ENCODE measurements at places on chromosomes 2 and 18.
A peak's percentile ranks its signal among the peaks of the same experiment; 100 is the strongest.

- DNase-seq = no peak
These were observed 262.8 kb upstream of the CHST9 start for GRCh38 chr18:27447930-27448329.

DNA sequence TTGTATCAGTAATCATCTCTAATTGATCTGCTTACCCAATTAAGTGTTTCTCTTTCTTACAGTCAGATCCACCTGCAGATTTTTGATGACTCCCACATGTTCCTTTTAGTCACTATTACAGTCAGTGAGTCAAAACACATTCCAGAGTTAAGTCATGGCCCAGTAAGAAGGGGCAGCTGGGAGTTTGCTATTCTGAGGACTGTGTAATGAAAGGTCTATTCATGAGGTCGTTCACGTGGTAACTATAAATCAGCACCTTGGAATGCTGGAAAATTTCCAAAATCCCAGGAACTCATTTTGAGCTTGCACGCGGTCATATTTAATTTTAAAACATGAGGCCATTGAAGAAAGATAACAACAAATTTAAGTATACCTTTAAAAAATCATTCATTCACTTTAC is 252.5 kb downstream of the XIRP2 start:
- peak; percentile 58 for DNase-seq

- DNase-seq = no peak
These were observed 280.7 kb upstream of the VWC2L start for GRCh38 chr2:214130114-214130513.

GRCh38 chr2:145725876-145726275 is 1206.0 kb upstream of the ZEB2 start:
- no peak for DNase-seq

GRCh38 chr2:156064540-156064939 is 268.0 kb downstream of the NR4A2 start:
- no peak for DNase-seq

GRCh38 chr2:9284521-9285297 is 78.1 kb downstream of the ASAP2 start:
- DNase-seq = no peak

GRCh38 chr2:61898810-61899209 is 6.7 kb upstream of the COMMD1 start:
- no peak for DNase-seq

DNA sequence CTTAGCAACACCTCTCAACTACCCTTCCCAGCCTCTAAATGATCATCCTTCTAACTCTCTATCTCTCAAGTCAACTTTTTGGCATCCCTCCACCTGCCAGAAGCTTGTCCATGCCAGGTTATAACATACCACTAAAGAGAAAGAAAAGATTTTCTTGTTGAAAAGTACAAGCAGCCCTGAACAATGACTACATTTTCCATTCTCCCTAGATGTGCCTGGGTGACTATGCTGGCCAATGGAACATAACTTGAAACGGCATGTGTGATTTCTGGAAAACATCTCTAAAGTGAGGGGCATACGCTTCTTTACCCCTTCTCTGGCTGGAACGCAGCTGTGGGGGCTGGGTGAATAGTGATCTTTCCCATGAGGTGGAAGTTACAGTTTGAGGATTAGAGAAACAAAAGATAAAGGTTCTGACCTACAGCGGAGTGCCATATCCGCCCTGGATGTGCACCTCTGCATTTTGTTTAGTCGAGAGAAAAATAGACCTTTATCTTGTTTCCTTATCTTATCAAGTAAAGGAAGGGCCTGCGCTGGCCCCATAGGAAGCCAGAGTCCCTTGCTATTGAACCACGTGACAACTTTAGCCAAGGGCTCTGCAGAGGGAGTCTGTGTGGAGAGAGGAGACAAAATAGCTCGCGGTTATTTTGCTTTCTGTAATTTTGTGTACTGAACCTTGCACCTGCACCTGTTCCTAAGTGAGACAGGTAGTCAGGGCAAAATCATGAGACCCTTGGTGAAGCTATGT is 436.8 kb downstream of the TGIF1 start:
- no peak for DNase-seq

DNA sequence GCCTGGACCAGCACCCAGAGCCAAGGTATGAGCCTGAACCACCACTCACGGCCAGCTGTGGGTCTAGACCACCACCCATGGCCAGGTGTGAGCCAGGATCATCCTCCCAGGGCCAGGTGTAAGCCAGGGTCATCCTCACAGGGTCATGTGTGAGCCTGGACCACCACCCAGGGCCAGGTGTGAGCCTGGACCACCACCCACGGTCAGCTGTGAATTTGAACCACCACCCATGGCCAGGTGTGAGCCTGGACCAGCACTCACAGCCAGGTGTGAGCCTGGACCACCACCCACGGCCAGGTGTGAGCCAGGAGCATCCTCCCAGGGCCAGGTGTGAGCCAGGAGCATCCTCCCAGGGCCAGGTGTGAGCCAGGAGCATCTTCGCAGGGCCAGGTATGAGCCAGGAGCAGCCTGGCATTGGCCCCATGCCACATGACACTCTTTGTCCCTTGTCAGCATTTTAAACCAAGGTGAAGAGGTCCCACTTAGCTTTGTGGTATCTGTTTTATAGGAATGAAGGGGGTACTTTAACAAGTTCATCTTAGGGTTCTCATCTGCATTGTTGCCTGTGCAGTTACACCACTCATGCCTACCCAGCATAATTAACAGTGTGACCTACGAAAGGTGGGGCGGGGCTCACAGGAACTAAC is 71.2 kb downstream of the AGAP1 start:
- DNase-seq = no peak

DNA sequence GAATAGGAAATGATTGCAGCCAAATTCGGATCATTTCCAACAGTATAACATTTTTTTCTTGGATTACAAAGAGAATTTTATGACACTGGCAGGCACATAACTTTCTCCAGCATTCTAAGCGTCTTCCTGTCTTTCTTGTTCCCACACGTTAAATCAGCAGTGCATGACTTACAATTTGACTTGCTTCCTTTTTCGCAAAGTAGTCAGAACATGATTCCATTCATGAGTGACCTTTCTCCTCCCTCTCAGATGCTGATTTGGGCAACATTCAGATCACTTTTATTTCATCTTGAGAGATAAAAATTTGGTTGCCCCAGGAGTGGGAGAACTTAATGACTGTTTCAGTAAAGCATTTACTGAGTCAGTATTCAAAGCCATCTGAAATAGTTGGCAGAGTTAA is 858.7 kb upstream of the ACVR2A start:
- no peak for DNase-seq

DNA sequence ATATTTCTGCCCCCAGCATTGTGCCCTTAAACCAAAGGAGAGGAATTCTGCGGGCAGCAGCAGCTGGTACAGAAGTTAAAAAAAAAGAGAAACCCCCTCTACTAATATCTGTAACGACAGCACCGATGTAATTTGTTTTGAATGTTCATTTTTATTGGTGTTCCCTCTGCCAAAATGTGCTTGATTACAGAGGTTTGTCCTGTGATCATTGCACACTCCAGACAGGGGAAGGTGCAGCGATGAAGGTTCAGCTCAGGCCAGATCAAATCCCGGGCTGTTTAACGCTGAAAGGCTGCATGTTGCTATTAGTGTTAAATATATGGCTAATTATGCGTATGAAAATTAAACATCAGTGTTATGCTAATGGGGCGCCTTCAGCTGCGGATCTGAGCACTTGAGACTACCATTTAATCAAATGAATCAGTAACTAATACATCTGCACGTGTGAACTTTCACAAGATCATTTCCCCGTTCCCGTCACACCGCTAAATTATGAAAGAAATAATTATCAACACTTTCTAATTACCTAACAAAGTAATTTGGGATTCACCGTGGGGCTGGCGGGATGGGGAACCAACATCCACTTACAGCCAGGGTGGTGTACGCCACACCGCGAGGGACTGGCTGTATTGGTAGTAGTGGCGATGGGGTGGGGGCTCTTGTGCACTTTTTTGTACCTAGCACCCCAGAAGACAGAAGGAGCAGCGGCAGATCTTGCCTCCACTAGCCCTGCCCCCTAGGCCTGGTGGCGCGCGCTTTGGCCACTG is 1.5 kb upstream of the DLX1 start:
- no peak for DNase-seq

- DNase-seq = no peak
These were observed 668 bp upstream of the ANKRD12 start for GRCh38 chr18:9135912-9136314.

DNA sequence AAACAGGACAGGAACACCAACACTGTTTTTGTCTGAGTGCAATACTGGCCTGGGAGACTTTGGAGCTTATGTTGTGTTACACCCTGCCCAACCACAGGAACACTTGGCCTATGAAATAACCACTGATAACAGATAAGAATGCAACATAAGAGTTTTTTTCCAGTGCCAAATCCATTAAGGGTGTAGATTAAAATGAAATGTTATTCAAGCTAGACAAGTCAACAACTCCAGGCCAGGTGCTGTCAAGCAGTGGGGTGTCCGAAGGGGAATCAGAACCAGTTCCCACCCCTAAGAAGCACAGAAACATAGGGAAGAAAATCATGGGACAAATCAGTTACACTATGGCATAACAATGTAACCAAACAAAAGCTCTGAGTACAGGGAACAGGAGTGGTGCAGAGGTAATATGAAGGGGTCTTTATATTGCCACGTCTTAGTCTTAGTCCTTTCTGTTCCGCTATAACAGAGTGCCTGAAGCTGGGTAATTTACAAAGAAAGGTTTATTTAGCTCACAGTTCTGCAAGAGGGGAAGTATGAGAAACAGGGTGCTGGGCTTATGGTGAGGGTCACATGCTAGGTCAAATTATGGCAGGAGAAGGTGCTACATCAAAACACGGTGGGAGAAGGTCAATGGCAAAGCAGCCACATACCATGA is 3.8 kb downstream of the AFG3L2 start:
- DNase-seq = no peak

- no peak for DNase-seq
These were observed 39.8 kb upstream of the C2orf15 start for GRCh38 chr2:99101697-99102096.

DNA sequence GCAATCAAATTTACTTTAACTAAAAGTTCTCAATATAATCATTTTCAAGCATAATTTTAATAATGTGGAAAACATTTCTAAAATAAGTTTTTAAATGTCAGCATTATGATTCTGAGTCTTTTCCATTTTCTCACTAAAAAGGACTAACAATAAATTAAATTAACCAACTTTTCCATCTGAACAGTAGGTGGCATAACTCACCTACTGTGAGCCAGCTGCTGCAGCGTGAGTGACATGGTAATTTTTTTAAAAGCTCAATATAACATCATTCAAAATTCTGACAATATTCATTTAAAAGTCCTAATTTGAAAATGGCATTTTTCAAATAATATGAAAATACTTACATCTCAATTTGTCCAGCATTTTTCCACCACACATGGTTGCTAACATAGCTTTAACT is 66.5 kb downstream of the DTNB start:
- peak; percentile 13 for DNase-seq

- DNase-seq = no peak
These were observed 94.5 kb upstream of the TTC39C start for GRCh38 chr18:23920054-23920453.

GRCh38 chr18:21680161-21680560 is 24.4 kb downstream of the ABHD3 start:
- no peak for DNase-seq

GRCh38 chr2:180010701-180011100 is 3.6 kb upstream of the CWC22 start:
- no peak for DNase-seq

GRCh38 chr2:73089270-73090030 is 17.9 kb upstream of the SFXN5 start:
- DNase-seq = peak; percentile 99

- no peak for DNase-seq
These were observed 30.3 kb downstream of the SERPINE2 start for GRCh38 chr2:224008702-224009261.

GRCh38 chr18:26806224-26806623 is 59.3 kb downstream of the AQP4 start:
- DNase-seq = no peak

GRCh38 chr18:49751427-49752094 is 61.8 kb downstream of the ACAA2 start:
- DNase-seq = no peak

DNA sequence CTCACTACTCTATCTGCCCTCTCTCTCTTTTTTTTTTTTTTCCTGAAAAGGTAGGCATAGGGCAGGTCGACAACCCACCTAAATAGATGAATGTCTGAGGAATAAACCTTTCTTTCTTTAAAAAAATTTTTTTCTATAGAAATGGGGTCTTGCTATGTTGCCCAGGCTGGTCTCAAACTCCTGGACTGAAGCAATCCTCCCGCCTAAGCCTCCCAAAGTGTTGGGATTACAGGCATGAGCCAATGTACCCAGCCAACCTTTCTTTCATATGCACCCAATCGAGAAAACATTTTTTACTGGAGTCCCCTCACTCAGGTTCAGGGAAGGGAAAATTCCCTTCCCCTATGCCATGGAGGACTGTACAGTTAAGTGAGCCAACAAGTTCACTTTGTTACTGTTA is 31.0 kb downstream of the CFAP210 start:
- DNase-seq = no peak

DNA sequence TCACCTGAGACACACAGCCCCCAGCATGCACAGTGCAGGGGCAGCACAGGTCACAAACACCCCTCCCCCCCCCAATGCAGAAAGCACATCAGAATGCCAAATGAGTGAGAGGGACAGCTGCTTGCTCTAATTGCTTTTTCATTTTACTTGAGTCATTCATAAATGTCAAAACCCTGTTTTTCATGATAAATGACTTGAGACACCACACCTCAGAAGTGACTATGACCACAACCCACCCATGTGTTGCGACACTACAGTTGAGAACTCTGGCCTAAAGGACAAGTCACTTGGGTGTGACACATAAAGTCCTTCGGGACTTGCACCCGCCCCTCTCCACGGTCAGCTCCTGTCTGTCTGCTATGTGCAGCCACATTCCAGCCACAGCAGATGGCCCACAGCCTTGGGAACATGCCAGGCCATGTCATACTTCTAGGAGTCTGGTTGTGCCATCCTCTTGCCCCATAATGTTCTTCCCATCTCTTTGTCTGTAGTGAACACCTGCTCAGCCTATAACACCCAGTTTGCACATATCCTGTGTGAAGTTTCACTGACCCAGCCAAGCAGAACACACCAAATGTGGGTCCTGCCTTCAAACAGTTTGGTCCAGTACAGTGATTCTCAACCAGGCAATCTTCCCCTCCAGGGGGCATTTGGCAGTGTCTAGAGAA is 30.2 kb upstream of the RIOK3 start:
- DNase-seq = peak; percentile 54

GRCh38 chr2:20584399-20585358 is 66.2 kb downstream of the HS1BP3 start:
- peak; percentile 95 for DNase-seq
